Cerebellar nuclear complex (tissue), 1 donor: ENCODE measurements at places on chromosomes 4 and X.

DNA sequence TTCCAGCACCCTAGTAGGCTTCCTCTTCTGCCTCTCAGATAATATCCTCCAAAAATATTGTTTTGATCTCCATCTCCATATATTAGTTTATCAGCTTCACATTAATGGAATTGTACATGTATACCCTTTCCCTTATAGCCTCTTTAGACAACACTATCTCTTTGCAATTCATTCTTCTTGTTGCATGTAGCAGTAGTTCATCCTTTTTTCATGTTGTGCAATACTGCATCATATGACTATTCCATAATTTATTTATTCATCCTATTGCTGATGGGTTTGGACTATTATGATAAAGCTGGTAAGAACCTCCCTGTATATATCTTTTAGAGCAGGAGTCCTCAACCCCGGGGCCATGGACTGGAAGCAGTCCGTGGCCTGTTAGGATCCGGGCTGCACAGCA, 148.2 kb upstream of the FAT1 start:
- DNase-seq, result no peak

GRCh38 chrX:40734971-40735324, 394 bp downstream of the MED14 start:
- DNase-seq, result no peak

DNA sequence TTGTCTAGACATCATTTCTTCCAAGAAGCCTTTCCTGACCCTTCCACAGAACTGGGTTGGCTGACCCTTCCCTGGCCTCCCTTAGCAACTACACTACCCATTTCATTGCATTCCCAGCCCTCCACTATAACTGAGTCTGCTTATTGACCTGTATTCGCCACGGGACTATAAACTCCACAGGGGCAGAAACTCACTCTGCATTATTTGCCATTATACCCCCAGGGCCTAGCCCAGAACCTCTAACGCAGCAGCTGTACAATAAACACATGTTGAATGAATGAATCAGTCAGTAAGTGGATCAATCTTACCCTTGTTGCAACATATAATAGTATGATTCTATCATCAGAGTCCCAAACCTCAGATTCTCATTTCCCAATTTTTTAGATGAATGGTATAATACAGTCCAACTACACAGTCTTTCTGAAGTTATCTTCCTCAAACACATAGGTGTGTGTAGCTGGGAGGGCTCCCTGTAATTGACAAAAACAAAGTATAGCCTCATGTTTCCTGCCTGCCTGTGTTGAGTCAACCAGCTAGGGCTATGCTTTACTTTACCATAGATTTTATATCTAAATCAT, 209.3 kb downstream of the CHIC2 start:
- no peak for DNase-seq

GRCh38 chr4:53205970-53206369, 159.9 kb downstream of the SCFD2 start:
- no peak for DNase-seq

DNA sequence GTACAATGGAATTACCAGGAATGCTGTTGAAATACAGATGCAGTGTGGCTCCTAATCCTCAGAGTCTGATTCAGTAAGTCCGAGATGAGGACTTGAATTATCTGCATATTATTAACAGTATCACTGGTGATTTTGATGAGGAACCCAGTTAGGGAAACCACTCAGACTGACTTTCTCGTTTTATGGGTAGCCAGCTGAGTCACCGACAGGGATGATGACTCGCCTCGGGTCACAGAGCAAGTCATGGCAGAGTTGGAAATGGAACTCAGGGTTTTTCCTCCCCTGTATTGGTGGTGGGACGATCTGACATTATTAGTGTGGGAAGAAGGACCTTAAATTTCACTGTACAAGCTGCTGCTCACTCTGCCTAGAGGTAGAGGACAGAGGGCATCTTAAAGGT, 51.3 kb downstream of the RTL9 start:
- DNase-seq, result no peak

- no peak for DNase-seq
Measured at GRCh38 chr4:55781812-55782211, 37.8 kb upstream of the EXOC1L start.

GRCh38 chr4:121148000-121148399, 16.1 kb downstream of the TNIP3 start:
- no peak for DNase-seq

- no peak for DNase-seq
Measured at GRCh38 chr4:11650801-11651596, 222.3 kb upstream of the HS3ST1 start.

DNA sequence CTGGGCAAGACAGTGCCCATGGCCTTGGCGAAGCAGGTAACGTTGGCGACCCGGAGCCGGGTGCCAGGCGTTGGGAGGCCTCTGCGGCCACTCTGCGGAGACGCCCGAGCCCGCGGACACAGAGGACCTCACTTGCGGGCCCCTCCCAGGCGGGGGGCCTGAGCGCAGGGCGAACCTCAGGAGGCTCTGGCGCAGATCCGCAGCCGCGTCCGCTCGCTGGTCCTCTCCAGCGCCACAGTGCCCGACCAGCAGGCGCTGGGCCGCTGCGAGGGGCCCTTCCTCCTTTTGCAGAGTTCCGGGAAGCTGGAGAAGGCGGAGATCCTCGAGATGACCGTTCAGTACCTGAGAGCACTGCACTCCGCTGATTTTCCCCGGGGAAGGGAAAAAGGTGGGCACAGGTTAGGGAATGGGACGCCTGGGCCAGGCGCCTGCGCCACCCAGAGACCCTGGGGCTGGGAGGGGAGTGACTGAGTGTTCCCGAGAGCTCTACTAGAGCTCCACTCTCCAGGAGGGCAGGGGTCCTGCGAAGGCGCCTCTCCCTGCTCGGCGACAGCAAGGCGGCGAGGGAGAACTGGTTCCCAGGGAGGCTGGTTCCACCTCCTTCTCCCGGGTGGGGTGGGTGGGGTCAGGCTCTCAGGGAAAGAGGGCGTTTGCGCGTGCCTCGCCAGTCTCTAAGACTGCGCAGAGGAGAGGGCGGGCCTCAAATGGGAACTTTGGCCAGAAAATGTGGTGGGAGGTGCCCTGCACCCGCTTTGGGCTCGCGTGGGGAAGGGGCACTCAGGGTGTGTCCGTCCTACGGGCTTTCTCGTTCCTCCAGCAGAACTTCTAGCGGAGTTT, 1.4 kb downstream of the HELT start:
- DNase-seq, result no peak
